ENCODE measurements at places on chromosomes 16 and 17.

DNA sequence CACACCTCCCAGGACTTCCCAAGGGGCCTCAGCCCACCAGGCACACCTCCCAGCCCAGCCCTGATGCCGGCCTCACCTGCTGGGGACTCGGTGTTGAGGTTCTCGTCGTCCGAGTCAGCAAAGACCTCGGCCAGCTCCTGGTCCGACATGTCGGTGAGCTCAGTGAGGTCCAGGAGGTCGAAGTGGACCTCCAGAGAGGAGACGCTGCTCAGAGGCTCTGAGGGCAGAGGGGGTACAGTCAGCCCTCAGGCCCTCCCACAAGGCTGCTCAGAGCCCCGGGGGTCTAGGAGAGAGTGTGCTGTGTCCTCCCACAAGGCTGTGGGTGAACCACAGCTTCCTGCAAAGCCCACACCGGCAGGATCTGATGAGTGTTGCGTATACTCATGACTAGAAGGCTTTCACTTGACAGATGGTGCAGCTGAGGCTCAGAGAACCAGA lies 10.5 kb downstream of the DBNDD1 start:
- peak; percentile 62 for DNase-seq

DNA sequence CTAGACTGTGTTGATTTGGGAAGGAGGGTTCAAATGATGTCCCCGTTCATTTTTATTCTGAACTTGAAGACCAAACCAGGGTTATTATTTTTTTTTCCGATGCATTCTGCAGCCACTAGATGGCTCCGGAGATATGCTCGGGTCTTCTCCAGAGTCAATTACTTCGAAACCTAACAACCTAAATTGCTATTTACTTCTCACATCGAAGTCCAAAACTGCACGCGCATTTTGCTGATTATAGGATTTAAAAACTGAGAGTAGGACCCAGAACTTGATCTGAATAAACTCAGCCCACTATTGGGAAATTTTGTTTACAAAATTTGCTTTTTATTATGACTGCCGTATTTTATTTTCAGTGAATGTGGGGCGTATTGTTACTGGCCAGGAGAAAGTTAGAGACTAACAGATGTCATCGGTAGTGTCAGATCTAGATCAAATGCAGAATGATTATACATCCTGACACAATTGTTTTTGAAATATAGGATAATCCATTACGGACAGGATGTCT lies 263.8 kb downstream of the HS3ST3A1 start:
- peak; percentile 1 for DNase-seq

DNA sequence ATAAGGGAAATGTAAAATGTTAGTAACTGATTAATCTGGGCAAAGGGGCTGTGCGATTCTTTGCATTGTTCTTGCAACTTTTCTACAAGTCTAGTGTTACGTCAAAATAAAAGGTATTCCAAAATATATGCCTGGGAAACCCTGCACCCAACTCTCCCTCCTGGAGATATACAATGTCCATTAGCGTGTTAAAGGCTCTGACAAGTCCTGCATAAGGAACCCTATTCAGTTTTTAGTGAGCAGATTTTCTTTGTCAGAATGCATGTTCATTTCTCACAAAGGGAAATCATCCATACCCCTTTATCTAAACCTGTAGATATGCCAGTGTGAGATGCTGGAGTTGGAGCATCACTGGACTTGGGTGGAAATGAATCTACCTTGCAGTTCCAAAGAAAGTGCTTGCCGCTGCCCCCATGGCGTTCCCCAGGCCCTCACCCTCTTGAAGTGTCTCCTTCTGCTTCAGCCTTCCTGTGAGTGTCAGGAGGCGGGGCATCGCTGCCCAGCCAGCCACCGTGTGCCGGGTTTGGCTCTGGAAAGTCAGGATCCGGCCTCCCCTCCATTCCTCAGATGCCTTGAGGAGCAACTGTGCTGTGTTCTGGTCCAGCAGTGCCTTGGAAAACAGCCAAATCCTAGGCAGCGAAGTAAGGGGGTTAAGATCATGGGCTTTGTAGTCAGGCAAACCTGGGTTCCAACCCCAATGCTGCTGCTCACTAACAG lies 85.5 kb downstream of the RMI2 start:
- DNase-seq = no peak

DNA sequence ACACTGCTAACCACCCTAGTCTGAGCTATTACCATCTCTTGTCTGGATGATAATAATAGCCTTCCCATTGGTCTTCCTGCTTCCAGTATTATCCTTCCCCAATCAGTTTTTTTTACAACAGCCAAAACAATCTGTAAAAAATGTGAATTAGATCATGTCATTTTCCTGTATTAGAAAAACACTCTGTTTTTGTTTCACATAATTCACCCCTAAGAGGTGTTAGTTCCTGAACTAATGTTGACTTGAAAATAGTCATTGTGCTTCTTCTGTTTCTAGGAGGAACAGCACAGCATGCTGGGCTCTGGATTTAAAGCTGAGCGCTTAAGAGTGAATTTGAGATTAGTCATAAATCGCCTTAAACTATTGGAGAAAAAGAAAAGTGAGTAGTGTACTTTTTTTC lies 20.0 kb downstream of the IST1 start:
- no peak for DNase-seq

DNA sequence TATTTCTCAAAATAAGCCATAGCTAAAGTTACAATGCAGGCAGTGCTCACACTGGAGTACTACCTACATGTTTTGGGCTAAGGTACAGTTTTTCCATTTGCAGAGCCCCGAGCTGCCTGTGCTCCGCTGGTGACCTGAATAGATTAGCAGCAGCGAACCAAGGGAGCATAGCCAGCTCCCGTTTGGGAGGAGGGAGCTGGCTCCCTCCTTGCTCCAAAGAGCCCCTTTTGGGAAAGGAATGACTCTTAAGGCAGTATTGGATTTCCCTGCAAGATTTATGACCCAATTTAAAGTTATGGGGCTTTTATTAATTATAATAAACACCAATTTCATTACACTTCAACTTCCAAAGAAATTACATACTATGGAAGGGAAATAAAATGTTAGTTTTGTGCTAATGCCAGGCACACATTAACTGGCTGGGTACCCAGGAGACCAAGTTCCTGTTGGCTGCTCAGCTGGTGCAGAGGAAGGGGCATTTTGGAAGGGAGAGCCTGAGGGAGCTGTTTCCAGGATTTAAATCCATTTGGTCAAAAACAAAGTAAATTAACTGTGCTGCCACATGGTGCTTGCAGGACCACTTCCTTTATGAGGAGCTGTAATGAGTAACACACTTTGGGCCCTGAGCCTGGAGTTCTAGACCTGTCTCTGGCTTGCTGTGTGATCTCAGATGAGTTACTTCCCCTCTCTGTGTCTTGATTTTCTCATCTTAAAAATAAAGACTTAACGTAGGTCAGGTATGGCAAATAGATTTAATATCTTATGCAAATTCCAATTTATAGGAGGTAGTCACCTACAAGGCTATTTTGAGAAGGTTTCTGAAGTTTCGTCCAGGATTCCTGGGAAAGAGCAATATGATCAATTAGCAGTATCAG lies 362.1 kb upstream of the CCL2 start:
- no peak for DNase-seq

GRCh38 chr17:57080718-57081117 lies 4.3 kb upstream of the AKAP1 start:
- DNase-seq = no peak

DNA sequence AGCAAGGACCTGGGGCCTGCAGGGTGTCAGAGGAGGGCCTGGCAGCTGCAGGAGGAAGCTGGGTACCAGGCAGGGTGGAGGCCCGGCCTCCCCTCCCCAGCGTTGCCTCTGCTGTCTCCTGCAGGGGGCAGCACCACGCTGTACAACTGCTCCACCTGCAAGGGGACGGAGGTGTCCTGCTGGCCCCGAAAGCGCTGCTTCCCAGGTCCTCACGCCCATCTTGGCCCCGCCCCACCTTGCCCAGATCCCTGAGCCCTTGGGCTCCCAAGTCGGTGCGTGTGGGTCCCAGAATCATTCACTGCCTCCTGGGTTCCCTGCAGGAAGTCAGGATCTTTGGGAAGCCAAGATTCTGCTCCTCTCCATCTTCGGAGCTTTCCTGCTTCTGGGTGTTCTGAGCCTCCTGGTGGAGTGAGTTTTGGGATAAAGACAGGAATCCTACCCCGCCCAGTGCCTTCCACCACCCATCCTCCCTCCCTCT lies 1.2 kb downstream of the TMEM95 start:
- DNase-seq = peak; percentile 73

GRCh38 chr16:85754413-85754812 lies 3.5 kb upstream of the C16orf74 start:
- DNase-seq = no peak

DNA sequence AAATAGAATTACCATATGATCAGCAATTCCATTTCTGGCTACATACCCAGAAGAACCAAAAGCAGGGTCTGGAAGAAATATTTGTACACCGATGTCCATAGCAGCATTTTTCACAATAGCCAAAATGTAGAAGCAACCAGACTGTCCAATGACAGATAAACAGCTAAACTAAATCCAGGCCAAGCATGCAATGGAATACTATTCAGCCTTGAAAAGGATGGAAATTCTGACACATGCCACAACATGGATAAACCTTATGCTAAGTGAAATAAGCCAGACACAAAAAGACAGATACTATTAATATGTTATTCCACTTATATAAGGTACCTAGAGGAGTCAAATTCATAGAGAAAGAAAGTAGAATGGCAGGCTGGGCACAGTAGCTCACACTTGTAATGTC lies 25.9 kb upstream of the CREBBP start:
- no peak for DNase-seq

DNA sequence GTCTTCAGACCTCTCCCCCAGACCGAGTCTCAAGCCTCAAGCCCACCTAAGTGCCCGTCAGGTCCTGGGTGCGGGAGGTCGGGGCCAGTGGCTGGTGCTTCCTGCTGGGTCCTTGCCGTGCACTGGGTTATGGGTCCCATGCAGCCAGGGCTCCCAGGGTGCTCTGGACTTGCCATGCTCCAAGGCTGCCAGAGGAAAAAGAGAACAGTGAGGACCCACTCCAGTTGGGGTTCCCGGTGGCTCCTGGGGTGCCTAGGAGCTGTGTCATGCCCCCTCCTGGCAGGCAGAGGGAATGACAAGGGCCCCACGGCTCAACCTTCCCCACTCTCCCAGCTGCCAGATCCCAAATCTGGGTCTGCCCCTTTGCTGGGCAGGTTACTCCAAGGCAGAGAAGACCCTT lies 3.8 kb downstream of the SNX20 start:
- DNase-seq = no peak

GRCh38 chr16:12059216-12059769 lies 82.8 kb downstream of the SNX29 start:
- no peak for DNase-seq

GRCh38 chr17:14434506-14434905 lies 133.6 kb downstream of the HS3ST3B1 start:
- DNase-seq = no peak

DNA sequence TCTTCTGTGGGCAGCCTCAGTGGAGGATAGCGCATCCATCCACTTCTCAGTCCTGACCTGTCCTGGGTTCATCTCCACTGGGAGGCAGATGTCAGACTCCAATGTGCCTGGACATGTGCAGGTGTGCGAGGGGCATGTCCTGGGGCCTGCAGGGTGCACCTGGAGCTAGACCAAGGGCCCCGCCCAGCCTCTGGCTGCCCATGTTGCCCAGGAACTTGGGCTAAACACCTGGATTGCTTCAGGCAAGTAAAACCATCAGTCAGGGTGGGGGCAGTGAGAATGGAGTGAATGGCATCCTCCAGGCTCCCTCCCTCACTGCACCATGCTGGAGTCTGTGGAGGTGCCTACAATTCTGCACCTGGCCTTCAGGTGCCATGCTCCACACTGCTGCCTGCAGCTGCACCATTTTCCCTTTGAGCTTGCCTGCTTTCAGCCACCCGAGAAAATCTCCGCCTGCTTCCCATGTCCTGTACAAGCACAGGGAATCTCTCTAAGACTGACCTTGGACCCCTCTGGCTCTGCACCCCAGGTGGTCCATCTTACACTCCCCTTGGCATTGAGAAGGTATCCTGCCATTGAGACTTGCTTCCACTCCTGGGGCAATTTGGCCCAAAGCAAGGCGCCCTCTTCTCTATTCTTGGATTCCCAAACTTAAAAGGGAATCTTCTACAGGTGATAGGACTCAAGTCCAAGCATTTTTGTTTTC lies 2.1 kb upstream of the MFSD6L start:
- no peak for DNase-seq

- no peak for DNase-seq
These were observed 65.9 kb upstream of the TNRC6C start for GRCh38 chr17:77892469-77893143.

DNA sequence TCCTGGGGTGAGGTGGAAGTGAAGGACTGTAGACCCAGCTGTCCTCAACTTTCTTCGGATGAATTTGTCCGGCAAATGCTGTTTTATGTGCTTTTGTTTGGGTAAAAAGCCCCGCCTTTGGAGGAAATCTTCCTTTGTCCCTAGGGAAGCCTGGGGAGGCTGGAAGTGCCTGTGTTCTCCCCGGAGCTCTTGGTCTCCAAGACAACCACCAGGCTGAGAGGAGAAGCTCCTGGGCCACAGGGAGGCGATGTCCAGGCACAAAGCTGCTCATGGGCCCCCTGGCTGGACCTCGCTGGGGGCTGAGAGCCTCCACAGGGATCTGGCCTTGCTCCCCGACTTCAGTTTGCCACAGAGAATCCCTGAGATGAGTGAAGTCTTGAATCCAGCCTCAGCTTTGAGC lies 293.1 kb upstream of the N4BP1 start:
- no peak for DNase-seq

DNA sequence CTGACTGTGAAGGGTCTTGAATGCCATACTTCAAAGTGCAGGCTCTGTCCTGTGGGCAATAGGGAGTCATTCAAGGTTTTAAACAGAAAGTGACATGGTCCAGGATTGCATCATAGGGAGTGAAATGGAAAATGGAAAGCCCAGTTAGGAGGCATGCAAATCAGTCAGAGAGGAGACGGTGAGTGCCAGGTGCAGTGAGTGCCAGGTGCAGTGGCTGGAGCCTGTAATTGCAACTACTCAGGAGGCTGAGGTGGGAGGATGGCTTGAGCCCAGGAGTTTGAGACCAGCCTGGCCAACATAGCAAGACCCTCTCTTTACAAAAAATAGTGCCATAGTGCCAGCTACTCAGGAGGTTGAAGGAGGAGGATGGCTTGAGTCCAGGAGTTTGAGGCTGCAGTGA lies 35.2 kb upstream of the SIAH1 start:
- DNase-seq = no peak

- DNase-seq = no peak
These were observed 84.0 kb upstream of the NOL11 start for GRCh38 chr17:67633751-67634211.

GRCh38 chr17:78132084-78132676 lies 1.6 kb downstream of the TMC8 start:
- DNase-seq = peak; percentile 68

Measured in activated gamma-delta T cell treated with anti-CD3 and anti-CD28 coated beads, Interleukin-2, amount 50 U/mL, for 16 hours (primary cell).